ENCODE measurements at places on chromosomes 12 and 14.
A peak's percentile ranks its signal among the peaks of the same experiment; 100 is the strongest.

- DNase-seq: no peak
These were observed 80.7 kb downstream of the GRIN2B start for GRCh38 chr12:13900718-13901117.

DNA sequence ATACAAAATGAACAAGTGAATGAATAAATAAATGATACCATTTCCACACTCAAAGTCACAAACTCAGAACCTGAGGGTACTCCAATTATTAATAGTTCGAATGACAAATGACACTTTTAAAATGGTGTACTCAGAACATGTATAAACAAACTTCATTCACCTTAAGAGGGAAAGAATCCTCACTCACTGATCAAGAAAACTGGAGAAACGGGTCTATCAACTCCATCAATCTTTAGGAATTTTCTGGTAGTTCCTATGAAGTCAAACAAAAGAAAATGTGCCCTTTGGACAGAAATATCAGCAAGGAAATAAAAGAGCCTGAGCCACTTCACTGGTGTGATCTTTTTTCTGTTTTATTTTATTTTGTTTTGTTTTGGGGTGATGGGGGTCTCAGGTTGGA, 5.2 kb upstream of the NRDE2 start:
- DNase-seq: no peak

DNA sequence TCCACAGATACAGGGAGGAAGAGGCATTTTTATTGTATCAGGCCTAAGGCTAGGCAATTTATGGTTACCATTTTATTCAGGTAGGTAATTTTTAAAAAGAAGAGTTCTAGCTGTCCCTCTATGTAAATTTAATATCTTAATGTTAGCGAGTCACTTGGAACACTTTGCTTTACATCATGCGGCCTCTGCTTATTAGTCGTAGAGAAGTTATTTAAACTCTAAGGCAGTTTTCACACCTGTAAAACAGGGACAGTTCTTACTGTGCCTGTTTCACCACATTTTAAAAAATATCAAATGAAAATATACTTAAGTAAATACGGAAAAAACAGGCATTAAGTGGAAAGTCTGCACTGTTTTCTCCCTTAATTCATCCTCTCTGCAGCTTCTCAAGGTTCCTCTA, 71.4 kb upstream of the POC1B start:
- no peak for DNase-seq

DNA sequence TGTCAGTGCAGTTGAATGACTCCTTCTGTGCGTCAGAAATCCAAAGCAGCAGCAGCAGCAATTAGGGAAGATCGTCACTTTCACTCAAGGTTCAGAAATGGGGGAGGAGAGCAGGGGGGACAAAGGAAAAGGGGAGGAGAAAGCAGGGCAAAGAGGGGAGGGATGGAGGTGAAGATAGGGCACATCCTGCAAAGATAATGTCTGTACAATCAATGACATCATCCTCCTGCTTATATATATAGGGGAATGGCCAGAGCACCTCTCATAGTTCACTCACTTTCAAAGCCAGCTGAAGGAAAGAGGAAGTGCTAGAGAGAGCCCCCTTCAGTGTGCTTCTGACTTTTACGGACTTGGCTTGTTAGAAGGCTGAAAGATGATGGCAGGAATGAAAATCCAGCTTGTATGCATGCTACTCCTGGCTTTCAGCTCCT, at the start of gene NTS:
Gene NTS (plus strand): TSS at position 265 of the 431 bp plus-strand sequence. CDS start 109 bp downstream, at position 374.
- DNase-seq: peak; percentile 31

DNA sequence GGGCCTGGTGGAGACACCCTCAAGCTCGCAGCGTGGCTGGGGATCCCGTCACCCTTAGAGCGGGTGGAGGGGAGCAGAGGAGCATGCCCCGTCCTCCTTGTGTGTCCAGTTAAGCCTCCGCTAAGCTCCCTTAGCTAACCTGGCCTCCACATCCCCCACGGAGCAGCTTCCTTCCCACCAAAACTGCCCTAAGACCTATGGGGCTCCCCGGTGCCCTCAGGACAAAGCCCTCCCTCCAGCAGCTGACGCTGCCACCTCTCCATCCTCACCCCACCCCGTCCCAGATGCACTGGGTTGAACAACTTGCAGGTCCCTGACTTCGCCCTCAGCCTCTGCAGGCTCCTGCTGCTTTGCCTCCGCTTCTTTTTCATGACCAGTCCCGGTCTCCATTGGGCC, 4.0 kb downstream of the AHNAK2 start:
- DNase-seq: no peak

- DNase-seq: no peak
These were observed 3.4 kb downstream of the KRT77 start for GRCh38 chr12:52699960-52700359.

DNA sequence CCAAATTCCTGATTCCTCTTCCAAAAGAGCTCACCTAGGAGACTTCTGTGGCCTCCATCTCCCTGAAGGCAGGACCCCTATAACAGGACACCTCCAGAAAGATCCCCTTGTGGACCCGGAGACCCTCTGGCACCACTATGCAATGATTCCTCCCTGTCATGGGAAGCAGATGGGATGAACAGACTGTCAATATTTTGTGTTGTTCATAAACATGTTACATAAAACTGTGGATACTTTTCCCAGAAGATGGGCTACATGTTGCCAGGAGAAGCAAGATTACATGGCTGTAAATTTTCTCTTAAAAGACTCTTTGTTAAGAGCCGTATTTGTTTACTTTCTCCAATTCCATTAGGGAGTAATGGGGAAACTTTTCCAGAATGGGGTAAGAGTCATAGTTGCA, 52.1 kb downstream of the TUNAR start:
- DNase-seq: no peak

- DNase-seq: no peak
These were observed 21.3 kb upstream of the SERPINA6 start for GRCh38 chr14:94344389-94344788.

GRCh38 chr14:98897605-98898309, 374.2 kb downstream of the BCL11B start:
- DNase-seq: no peak

DNA sequence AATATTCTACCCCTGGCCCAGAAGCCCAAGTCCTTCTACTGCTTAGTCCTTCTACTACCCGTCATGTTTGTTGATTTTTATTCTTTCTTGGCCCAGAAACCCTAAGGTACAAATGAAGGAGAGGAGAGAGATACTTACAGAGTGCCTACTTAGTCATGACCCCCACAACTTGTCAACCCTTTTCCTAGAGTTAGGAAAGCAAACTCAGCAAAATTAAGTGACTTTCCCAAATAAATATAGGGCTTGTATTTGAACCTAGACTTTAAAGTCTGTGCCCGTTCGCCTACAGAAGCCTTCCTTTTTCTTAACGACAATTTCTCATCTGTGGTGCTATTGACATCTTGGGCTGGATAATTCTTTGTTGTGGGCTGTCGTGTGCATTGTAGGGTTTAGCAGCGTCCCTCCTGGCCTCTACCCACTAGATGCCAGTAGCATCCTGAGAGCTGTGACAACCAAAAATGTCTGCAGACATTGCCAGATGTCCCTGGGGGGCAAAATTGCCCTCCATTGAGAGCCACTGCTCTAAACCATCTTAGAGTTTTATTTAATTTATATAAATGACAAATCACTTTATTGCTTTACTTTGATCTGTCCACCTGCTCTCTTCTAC, 82.3 kb downstream of the FIGNL2 start:
- no peak for DNase-seq

DNA sequence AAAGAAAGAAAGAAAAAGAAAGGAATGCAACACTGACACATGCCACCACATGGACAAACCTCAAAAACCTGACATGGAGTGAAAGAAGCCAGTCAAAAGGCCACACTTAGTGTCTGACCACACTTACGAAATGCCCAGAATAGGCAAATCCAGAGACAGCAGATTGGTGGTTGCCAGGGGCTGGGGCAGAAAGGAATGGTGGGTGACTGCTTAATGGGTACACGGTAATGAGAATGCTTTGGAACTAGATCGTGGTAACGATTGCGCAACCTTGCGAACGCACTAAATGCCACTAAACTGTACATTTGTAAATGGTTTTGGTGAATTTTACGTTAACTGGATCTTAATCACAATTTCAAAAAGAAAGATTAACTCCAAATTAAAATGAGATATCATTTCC, 39.5 kb downstream of the SCARB1 start:
- no peak for DNase-seq

DNA sequence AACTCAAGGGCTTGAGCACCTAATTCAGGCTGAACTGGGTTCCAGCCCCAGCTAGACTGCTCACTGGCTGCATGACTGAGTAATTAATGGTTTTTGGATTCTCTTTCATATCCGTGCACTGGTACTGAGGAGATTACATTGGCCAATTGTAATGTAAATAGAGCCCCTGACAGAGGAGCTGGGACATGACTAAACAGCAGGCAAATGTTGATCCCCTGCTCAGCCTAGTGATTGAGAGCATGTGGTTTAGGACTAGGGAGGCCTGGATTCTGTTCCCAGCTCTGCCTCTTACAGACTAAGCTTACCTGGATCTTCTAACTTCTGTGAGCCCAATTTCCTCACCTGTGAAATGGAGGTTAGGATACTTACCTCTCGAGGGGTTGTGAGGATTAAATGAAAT, 204.3 kb downstream of the ESR2 start:
- peak; percentile 35 for DNase-seq

- DNase-seq: no peak
These were observed 108.1 kb downstream of the ZFP36L1 start for GRCh38 chr14:68684466-68685418.

DNA sequence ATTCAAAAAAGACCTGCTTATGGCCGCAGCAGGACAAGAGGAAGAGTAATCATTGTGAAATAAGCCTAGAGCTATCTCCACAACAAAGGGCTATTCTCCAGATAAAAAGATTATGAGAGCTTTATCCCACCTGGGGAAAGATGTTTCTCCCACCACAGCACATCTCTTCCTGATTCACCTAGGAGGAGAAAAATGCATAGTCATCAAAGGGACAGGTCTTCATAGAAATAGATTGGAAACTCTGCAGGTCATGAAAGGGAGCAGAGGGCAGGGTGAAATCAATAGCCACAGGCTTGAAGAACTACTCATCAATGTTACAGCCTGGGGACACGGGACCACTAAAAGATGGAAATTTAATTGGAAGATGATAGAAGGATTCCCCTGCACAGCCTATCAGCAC, 453.8 kb upstream of the TMEM132C start:
- DNase-seq: no peak

DNA sequence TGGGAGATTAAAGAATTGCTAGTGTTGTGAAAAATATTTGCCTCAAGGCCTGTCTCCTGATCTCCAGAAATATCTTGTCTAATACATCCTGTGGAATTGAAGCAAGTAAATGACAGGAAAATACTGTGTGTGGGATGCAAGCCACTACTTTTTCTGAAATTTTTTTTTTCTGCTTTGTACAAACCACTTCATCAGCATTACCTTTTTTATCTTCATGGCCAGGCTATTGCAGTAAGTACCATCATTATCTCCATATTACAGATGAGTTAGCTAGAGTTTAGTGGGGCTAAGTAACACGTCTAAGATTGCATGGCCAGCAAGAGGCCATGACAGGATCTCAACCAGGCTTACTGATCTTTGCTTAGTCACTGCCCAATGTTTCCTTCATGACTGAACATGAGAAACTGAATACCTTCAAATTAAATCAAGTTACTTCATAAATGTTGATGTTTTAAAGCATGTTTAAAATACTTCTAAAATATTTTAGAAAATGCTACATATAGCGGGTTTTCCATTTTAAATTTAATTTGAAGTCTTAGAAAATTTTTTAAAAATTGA, 273.7 kb downstream of the SLC6A15 start:
- DNase-seq: no peak

- DNase-seq: no peak
These were observed 132.0 kb upstream of the NOVA1 start for GRCh38 chr14:26729851-26730250.

DNA sequence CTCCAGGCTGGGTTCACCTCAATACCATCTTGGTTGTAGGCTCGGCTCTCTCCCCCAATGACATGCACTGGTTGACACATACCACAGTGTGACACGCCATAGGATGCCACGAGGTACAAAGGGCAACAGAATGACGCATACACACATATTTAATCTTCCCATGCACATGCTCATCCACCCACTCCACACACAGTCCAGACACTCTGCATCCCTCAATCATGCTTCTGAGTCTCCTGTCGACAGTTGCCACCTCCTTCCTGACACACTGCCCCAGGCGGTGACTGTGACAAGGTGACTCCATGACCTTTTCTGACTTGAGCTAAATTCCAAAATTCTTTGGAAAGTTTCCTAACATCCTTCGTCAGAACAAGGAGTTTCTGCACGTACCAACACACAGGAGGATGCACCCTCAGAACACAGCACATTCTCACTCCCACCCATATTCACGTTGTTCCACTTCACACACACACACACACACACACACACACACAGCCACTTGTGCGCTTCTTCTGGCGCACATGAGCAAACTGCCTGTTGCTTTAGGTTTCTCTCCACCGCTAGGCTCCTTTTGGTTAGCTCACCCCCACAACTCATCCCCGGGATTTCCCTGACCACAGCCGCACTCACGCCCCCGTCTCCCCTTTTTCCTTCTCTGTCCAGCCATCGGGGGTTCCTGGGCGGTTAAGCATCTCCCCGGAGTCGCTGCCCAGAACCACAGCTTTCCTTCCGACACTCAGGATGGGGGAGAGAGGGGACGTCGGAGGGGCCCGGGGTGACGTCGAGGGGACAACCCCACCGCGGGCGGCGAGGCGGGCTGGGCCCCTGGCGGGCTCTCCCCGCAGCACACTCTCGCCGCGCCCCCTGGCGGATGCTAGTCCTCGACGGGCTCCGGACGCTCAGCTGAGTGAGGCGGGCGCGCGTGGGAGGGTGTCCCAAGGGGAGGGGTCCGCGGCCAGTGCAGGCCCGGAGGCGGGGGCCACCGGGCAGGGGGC, 536 bp upstream of the WNT1 start:
- no peak for DNase-seq

- no peak for DNase-seq
These were observed 74.0 kb downstream of the SNAPC1 start for GRCh38 chr14:61836184-61836583.

DNA sequence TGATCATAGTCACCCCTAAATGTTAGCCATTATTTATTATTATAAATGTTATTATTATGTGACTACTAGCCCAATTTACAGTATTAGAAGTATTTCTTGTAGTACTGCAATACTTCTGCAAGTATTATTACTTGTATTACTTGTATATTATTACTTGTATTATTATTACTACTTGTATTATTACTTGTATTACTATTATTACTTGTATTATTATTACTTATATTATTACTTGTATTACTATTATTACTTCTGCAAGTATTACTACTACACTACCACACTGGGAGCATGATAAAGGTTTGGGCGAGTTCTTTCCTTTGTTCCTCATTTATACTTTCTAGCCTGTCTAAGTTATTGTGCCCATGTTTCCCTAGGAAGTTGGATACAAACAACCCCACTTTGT, 67.9 kb downstream of the NOS1 start:
- no peak for DNase-seq

Data from neuronal stem cell (in vitro differentiated cells).